ENCODE measurements at places on chromosomes 11 and 22. TPM values are rescaled to one million over a fixed set of nuclear protein-coding genes. Genes with fewer than 3 reads are reported as not detected.

OR8K5 gene
- total RNA-seq, result not detected

TUB gene
- total RNA-seq, result 23.7 TPM

APOL4 gene
- total RNA-seq, result not detected

RAPSN gene
- total RNA-seq, result not detected

- H3K27ac ChIP-seq, result no peak overlapping the region
- no peaks in the 10 kb centered on the region for H3K27me3 ChIP-seq
- no peak overlapping the region for H3K4me3 ChIP-seq
- H3K4me1 ChIP-seq, result no peaks in the 10 kb centered on the region
Measured at GRCh38 chr11:74450318-74450717, 17.0 kb downstream of the KCNE3 start.

GRCh38 chr11:107741044-107741823 lies 29.4 kb upstream of the SLN start:
- peak; percentile 67 for DNase-seq
- H3K4me3 ChIP-seq, result no peak overlapping the region
- H3K36me3 ChIP-seq, result no peaks in the 10 kb centered on the region
- peaks cover 9% of the 10 kb centered on the region for H3K27me3 ChIP-seq

- H3K27ac ChIP-seq, result no peak overlapping the region
- peaks cover 21% of the 10 kb centered on the region for H3K4me1 ChIP-seq
- no peaks in the 10 kb centered on the region for H3K36me3 ChIP-seq
- H3K4me3 ChIP-seq, result no peak overlapping the region
- DNase-seq, result no peak
Measured at GRCh38 chr22:44700456-44700855, 1.5 kb upstream of the PRR5 start.

GRCh38 chr11:70586261-70587074 lies 188.1 kb downstream of the CTTN start:
- H3K4me3 ChIP-seq, result no peak overlapping the region
- no peak overlapping the region for H3K27ac ChIP-seq
- no peak for DNase-seq
- H3K27me3 ChIP-seq, result no peaks in the 10 kb centered on the region

GRCh38 chr11:74297484-74297883 lies 14.0 kb downstream of the P4HA3 start:
- no peaks in the 10 kb centered on the region for H3K27me3 ChIP-seq
- no peak overlapping the region for H3K27ac ChIP-seq
- no peak for DNase-seq
- no peaks in the 10 kb centered on the region for H3K4me1 ChIP-seq
- no peaks in the 10 kb centered on the region for H3K36me3 ChIP-seq

DNA sequence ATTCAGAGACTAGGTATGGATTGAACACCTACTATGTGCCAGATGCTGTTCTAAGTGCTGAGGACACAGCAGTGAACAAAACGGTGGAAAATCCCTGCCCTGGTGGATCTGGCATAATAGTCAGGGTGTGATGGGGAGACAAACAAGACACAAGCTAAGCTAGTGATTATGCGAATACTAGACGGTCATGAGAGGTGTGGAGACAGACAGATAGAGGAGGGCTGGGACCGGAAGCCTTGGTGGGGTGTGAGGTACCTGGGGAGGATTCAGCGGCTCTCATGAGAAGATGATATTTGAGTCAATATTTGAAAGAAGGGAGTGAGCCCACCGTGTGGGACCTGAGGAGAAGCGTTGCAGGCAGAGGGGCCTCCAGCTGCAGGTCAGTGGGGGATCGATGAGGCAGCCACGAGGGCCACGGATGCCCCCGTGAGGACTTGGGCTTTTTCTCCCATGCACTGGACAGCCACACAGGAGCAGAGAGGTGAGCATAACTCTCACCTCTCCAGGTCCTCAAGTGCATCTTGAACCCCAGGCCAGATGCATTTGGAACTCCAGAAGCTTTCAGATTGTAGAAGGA lies 4.7 kb downstream of the CD5 start:
- DNase-seq, result no peak
- H3K27me3 ChIP-seq, result no peaks in the 10 kb centered on the region
- H3K4me1 ChIP-seq, result no peaks in the 10 kb centered on the region
- no peak overlapping the region for H3K27ac ChIP-seq
- H3K36me3 ChIP-seq, result no peaks in the 10 kb centered on the region
- no peak overlapping the region for H3K4me3 ChIP-seq

GRCh38 chr11:11309906-11310305 lies 43.1 kb downstream of the CSNK2A3 start:
- no peaks in the 10 kb centered on the region for H3K27me3 ChIP-seq
- no peak overlapping the region for H3K27ac ChIP-seq
- H3K4me3 ChIP-seq, result no peak overlapping the region
- H3K4me1 ChIP-seq, result no peaks in the 10 kb centered on the region

Measured in GM23338 (cell line).